Caco-2 (cell line): ENCODE measurements at places on chromosomes 7 and 10. TPM values are rescaled to one million over a fixed set of nuclear protein-coding genes. Genes with fewer than 3 reads are reported as not detected.
A peak's percentile ranks its signal among the peaks of the same experiment; 100 is the strongest.

GRCh38 chr7:108234281-108234680 lies 104.1 kb upstream of the LAMB4 start:
- H3K27me3 ChIP-seq = no peaks in the 10 kb centered on the region
- DNase-seq = no peak
- peaks cover 59% of the 10 kb centered on the region for H3K4me1 ChIP-seq
- no peaks in the 10 kb centered on the region for H3K36me3 ChIP-seq
- H3K27ac ChIP-seq = peak overlapping the region; percentile 81

GRCh38 chr10:79065091-79065551 lies 3.6 kb upstream of the ZMIZ1 start:
- no peak overlapping the region for H3K27ac ChIP-seq
- H3K4me3 ChIP-seq = no peak overlapping the region
- H3K27me3 ChIP-seq = no peaks in the 10 kb centered on the region

DNA sequence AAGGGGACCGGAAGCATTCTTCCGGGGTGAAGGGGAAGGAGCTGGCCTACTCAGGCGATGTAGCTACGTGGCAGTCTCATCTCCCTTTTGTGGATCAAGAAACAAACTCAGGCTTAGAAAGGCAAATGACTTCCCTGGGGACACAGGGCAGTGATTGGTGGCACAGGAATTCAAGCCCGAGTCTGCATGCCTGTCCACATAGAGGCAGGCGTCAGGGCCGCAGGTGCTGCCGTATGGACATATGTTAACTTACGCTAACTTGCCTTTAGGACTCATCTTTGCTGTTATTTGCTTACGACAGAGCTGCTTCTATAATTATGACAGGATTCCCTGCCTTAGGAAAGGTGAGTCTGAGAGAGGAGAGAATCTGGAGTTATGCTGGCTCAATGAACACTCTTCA lies 42.3 kb upstream of the KLF6 start:
- H3K27ac ChIP-seq = peak overlapping the region; percentile 94
- no peak overlapping the region for H3K4me3 ChIP-seq
- H3K4me1 ChIP-seq = peaks cover 96% of the 10 kb centered on the region
- H3K27me3 ChIP-seq = no peaks in the 10 kb centered on the region
- no peaks in the 10 kb centered on the region for H3K36me3 ChIP-seq

DNA sequence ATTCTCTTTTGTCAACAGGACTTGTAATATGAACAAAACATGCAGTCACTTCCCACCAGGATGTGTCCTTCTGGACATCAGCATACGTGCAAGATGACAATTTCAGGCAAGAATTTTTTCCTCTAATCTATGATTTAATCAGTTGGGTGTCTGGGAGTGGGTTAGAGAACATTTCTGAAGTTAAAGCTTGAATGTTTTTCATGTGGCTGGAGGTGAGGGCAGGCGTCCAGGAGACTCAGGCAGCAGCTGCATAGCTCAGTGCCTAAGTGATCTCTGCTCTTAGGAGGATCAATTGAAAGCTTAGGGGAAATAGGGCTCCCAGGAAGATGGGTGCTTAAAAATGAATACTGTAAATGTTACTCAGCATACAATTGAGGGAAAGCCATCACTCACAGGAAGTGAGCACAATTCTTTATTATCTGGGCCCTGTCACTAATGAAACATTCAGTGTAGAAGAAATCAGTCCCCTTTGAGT lies 457.6 kb upstream of the KLF6 start:
- no peaks in the 10 kb centered on the region for H3K36me3 ChIP-seq
- no peaks in the 10 kb centered on the region for H3K27me3 ChIP-seq
- DNase-seq = no peak
- no peak overlapping the region for H3K4me3 ChIP-seq

GRCh38 chr7:101749891-101750290 lies 67.5 kb upstream of the CUX1 start:
- no peak overlapping the region for H3K27ac ChIP-seq
- no peaks in the 10 kb centered on the region for H3K4me1 ChIP-seq
- H3K4me3 ChIP-seq = no peak overlapping the region
- H3K36me3 ChIP-seq = no peaks in the 10 kb centered on the region
- DNase-seq = no peak
- no peaks in the 10 kb centered on the region for H3K27me3 ChIP-seq

PDK4 gene
- 0.12 and 0.20 TPM in 2 replicates for total RNA-seq

- H3K4me1 ChIP-seq = peaks cover 25% of the 10 kb centered on the region
- H3K27ac ChIP-seq = no peak overlapping the region
- no peaks in the 10 kb centered on the region for H3K27me3 ChIP-seq
- DNase-seq = no peak
Observed at GRCh38 chr10:122055252-122055651, 66.3 kb downstream of the TACC2 start.

DNA sequence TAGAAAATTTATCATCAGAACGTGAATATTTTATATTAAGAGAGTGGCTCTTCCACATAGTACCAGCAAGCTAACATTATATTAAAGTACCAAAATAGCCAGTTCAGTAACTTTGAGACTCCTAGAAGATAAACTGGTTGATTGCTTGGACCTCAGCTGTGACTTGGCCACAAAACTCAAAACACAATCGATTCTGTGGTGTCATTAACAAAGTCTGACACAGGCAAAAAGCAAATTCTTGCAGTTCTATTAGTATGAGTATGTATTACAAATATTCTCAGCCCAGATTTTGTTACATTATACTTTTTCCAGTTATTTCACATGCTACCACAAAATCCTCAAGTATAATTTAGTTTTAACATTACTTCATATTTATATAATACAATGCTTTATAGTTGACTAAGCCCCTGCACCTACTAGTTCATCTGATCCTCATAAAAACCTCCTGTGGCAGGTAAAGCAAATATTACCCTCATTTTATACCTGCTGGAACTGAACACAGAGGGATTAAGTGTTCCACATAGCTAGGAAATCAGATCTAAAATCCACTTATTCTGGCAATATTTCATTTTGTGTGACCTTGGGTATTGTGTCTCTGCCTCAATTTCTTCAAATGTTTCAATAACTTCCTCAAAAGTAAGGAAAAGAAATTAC lies 279.9 kb upstream of the MKLN1 start:
- H3K4me1 ChIP-seq = no peaks in the 10 kb centered on the region
- H3K27ac ChIP-seq = no peak overlapping the region
- DNase-seq = no peak
- H3K4me3 ChIP-seq = no peak overlapping the region
- no peaks in the 10 kb centered on the region for H3K36me3 ChIP-seq
- H3K27me3 ChIP-seq = no peaks in the 10 kb centered on the region

C10orf62 gene
- total RNA-seq = not detected in 2 replicates

DNA sequence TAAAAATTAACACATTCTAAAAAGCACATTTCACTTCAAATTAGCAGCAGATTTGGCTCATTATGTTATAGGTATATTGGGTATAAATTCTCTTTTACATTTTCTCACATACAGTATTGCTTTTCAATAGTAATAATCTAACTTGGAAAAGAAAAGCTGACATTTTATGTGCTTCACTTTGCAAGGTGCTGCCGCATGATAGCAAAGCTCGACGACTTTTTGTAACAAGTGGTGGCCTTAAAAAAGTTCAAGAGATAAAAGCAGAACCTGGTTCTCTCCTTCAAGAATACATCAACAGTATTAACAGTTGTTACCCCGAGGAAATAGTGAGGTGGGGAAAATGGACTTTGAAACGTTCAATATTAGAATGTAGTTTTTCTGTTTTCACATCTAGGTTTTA lies 65.5 kb downstream of the SPAG6 start:
- no peak for DNase-seq
- no peak overlapping the region for H3K27ac ChIP-seq
- H3K4me1 ChIP-seq = no peaks in the 10 kb centered on the region
- no peaks in the 10 kb centered on the region for H3K27me3 ChIP-seq
- H3K36me3 ChIP-seq = no peaks in the 10 kb centered on the region
- H3K4me3 ChIP-seq = no peak overlapping the region

GRCh38 chr10:131076356-131076755 lies 235.2 kb downstream of the TCERG1L start:
- no peaks in the 10 kb centered on the region for H3K4me1 ChIP-seq
- H3K36me3 ChIP-seq = no peaks in the 10 kb centered on the region
- DNase-seq = no peak

DNA sequence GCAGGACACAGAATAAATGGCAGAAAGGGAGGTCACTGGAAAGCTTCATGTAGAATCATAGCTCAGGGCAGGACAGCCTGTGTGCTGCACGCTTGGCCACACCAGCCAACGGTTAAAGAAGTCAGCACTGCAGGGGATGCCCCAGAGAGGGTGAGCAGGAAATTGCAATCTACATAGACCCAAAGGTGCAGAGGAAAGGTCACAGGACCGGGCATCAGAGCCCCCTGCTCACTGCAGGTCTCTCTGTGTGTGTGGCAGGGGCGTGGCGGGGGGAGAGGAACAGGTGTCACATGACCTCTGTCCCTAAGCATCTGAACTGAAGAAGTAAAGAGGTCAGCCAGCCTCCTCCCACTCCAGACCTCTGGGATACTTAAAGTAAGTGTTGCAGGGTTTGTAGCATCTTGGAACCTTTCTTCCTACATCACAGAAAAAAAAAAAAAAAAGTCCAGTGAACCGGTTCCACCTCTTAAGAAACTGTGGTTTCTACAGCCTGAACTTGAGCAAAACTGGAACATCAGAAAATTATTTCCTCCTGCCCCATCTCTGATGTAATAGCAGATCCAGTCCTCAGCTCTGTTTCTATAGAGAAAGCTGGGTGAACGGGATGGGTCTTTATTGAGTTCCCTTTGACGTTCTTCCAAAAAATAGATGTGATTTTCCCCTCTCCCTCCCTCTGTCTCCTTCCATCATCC lies 64.3 kb downstream of the RGS10 start:
- H3K4me3 ChIP-seq = no peak overlapping the region
- H3K27me3 ChIP-seq = no peaks in the 10 kb centered on the region
- H3K27ac ChIP-seq = no peak overlapping the region

DNA sequence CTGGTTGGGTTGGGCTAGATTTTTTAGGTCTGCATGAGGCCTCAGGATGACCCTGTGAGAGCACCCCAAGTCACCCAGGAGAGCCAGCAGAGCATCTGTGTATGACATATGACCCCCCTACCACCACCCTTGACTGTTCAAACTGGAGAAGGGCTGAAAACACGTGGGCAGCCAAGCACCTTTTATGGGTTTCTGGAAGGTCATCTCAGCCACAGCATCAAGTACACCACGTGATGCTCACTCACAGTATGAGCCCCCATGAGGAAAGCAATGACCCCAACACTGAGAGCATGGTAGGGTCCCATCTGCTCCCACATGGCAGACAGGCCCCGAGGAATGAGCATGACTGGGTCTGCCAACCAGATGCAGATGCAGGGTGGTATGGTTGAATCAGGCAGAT lies 149.4 kb upstream of the GDF10 start:
- no peaks in the 10 kb centered on the region; the same call in none of the 2 replicates for H3K27me3 ChIP-seq
- DNase-seq = no peak
- no peaks in the 10 kb centered on the region for H3K4me1 ChIP-seq
- H3K36me3 ChIP-seq = no peaks in the 10 kb centered on the region
- no peak overlapping the region for H3K4me3 ChIP-seq
- H3K27ac ChIP-seq = no peak overlapping the region

PKD2L1 gene
- total RNA-seq = 0.19 TPM in 1 of 2 replicates, not detected in the other

- peaks cover 30% of the 10 kb centered on the region for H3K4me1 ChIP-seq
- no peak overlapping the region for H3K4me3 ChIP-seq
- H3K36me3 ChIP-seq = no peaks in the 10 kb centered on the region; the same call in 1 of the 2 replicates
- H3K27me3 ChIP-seq = no peaks in the 10 kb centered on the region
Observed at GRCh38 chr7:2409745-2410414, 6.5 kb downstream of the CHST12 start.

LLCFC1 gene
- not detected in 2 replicates for total RNA-seq

DNA sequence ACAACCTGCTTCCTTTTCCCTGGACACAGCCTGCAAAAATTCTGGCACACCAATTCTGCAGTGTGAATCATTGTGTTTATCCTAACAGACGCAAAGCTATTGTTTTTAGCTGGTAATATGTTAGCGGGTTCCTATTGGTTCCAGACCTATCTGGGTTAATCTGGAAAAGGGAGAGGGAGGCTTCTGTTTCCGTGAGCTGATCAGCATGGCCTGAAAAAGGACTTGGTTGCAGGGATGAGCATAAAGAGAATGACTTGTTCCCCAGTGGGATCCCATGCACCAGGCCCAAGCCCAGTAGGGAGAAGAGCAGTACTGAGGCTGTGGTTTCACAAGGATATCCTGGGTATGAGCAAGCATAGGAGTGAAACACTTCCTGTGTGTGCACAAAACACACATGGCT lies 78.4 kb downstream of the PDE1C start:
- no peaks in the 10 kb centered on the region for H3K4me1 ChIP-seq
- no peak overlapping the region for H3K4me3 ChIP-seq
- no peaks in the 10 kb centered on the region for H3K36me3 ChIP-seq
- no peaks in the 10 kb centered on the region for H3K27me3 ChIP-seq
- no peak for DNase-seq

DNAJB9 gene
- total RNA-seq = 22.0 and 22.1 TPM in 2 replicates

DNA sequence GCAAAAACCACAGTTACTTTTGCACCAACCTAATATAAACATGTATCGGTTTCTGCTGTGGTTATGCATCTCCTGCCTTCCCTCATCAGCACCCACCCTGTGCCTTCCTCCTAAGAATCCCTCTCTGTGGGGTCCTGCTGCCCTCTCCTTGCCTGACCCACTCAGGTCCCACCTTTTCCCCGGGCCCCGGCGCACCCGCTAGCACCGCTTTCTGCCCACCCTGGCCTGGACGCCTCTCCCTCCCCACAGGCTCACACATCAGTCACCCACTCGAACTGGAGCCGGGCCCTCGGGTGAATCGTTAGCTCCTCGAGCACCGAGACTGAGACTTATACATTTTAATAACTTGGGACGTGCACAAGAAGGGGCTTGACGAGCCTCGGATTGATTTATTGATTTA lies 110.5 kb downstream of the ADARB2 start:
- H3K27ac ChIP-seq = no peak overlapping the region
- H3K27me3 ChIP-seq = no peaks in the 10 kb centered on the region
- no peaks in the 10 kb centered on the region for H3K36me3 ChIP-seq
- no peak overlapping the region for H3K4me3 ChIP-seq
- no peaks in the 10 kb centered on the region for H3K4me1 ChIP-seq
- no peak for DNase-seq
